Activated CD4-positive, alpha-beta T cell treated with anti-CD3 and anti-CD28 coated beads for 24 hours (primary cell): ENCODE measurements at places on chromosomes 13 and 19.

- no peak for DNase-seq
Measured at GRCh38 chr19:29675120-29675649, 9.9 kb downstream of the PLEKHF1 start.

DNA sequence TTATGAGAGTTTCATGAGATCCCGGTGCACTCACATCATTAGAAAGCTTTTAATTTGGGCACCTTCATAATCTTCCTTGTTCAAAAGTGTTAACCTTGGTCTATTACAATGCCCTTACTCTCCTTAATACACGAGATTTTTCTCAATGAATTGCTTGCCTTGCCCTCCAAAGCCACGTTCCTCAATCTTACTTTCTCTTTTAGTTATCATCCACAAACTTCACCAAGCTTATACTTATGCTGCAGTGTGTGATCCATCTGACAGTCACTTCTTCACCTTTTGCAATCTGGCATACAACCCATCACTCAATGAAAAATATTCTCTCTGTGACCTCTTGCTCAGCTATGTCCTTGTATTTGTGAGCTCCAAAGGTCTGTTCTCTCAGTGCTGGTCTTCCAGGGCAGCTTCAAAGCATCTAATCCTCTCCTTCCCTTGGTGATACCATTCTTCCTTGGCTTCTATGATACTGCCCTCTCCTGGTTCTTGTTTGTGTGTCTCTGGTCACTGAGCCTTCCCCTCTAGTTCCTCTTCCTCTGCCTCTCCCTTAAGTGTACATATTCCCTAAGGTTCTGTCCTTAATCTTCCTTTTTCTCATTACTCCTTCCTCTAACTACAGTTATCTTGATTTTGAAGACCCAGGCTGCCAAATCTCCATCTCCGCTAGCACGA, 202.2 kb upstream of the STARD13 start:
- DNase-seq, result no peak

DNA sequence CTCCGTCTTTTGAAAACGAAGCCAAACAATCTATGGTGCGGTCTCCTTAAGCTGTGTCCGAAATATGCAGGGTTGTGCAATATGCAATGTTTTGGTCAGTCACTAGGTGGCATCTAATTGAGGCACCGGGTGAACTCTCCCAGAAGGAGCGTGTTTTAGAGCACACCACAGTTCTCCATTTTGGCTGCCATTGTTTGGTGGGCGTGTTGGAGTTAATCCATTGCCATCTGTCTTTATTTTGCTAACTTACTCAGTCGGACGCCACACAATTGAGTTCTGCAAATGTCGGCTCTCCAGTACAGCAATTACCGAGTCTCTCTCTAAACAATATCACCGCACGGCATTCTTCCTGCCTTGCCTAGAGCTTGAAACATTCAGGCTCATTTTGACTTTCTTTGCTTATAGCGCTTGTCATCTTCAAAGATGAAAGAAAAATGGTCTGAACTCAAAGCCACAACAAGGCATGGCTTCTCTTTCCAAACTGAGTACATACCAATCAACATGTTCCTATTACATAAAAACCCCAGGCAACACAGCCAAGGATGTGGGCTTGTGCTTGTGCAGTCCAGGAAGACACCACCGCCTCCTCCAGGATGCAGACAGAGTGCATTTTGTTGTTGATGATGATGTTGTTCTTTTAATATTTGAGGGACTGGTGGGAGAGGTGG, 182.0 kb upstream of the SERP2 start:
- no peak for DNase-seq

GRCh38 chr13:99359528-99359927, 52.3 kb upstream of the GPR183 start:
- no peak for DNase-seq

DNA sequence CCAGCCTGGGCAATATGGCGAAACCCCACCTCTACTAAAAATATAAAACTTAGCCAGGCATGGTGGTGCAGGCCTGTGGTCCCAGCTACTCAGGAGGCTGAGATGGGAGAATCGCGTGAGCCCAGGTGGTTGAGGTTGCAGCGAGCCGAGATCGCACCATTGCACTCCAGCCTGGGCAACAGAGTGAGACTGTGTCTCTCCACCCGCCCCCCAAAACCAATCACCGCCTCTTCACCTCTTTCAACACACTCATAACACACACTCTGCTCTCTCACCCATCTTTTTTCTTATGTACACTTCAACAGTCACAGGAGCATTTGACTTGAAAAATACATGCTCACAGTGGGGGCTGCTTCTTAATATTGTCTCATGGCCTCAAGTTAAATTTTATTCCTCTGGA, 76.8 kb downstream of the ESD start:
- DNase-seq, result no peak

DNA sequence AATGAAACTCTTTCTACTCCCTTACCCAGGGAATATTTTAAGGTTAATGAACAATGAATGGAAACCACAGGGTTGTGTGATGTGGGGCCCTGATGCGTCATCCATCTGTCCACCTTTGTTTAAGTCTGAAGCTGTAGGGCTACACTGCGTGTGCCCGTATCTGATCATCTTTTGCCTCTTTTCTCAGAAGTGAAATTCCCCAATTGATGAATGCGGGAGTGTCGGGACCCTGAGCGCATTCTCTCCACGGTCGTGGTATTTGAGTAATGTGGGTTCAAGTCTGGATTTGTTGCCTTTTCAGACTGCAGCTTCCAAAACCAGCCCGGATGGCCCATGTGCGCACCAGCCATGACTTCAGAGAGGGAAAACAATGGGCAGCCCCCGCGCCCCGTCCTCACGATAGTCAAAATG, 112.3 kb downstream of the COL4A2 start:
- no peak for DNase-seq

- no peak for DNase-seq
Measured at GRCh38 chr19:343941-344624, 513 bp downstream of the MIER2 start.

GRCh38 chr13:29767006-29767405, 83.4 kb downstream of the UBL3 start:
- no peak for DNase-seq

GRCh38 chr13:44908712-44909111, 80.6 kb downstream of the NUFIP1 start:
- DNase-seq, result no peak

DNA sequence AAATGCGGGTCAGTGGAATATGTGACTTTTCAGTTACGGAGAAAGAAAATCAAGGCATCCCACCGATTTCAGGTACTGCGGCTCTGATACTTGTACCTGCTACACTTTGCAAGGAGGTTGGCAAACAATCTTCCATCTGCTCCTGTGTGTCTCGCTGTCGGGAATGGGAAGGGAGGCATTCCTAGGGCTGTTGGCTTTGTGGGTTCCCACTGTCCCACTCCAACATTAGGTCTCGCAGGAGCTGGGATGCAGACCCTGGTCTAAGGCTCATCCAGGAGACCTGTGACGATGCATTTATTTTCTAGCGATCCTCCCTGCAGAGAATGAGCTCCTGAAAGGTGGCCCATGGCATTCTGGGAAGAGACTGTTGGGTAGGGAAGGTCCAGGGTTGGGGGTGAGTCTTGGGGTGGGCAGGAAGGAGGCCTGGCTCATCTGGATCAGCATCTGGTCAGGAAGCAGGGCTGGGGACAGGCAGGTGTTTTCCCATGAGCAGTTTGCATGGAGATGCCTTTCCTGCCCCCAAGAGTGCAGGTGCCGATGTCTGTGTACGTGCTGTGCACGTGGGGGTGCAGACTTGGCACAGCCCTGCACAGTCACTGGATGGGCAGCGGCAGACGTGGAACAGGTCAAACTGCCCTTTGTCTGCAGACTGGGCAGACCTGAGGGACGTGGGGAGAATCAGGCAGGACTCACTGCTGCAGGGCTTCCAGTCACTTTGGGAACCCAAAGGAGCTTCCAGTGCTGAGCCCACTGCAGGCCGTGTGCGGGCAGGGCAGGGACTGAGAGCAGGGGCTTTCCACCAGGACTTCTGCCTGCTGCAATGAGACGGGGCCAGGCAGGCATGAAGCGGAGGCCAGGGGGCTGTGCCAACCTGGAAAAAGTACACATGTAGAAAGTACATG, 152.4 kb downstream of the TEX29 start:
- no peak for DNase-seq

DNA sequence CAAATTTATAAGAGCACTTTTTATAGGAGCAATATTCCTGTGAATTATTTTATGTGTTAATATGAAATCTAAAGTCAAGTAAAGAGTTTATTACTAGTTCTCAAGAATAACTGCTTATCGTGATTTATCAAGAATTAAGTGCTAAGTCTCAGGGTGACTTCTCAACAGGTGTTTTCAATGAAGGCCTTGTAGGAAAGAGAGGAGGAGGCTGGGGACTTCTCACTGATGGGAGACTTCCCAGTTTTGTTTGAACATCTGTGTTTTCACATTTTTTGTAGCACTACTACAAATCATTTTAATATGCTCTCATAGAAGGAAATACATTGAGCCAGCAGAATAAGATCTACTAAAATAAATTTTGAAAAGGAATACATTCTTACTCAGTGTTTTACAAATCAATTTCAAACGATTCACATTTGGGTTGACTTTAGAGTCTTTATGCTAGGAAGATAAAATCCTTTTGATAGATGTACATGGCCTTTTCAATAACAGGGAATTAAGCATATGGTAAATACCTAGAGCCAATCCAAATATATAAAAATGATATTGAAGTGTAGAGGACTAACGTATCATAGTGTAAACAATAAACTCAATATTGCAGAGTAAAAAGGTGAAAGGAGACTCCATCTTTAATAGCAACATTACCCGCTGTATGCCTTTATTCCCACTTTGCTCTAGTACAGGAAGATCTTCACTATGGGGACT, 6.8 kb downstream of the PCDH17 start:
- DNase-seq, result no peak

DNA sequence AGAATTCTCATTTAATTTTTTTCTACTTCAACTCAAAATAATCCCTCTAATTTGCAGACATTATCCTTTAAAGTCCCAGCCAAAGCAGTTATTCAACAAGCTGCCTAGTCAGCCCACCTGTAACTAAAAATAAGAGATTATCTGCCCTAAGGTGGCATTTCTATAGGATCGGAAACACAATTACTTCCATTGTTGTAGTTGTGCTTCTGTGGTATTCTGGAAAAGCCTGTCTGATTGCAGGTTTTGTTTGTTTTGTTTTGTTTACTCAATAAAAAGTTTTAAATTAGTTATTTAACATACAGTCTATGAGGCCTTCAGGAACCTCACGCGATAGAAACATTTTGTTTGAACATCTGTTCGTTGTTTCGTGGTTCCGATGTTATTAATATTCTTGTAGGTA, 101.0 kb downstream of the ZIC5 start:
- no peak for DNase-seq

DNA sequence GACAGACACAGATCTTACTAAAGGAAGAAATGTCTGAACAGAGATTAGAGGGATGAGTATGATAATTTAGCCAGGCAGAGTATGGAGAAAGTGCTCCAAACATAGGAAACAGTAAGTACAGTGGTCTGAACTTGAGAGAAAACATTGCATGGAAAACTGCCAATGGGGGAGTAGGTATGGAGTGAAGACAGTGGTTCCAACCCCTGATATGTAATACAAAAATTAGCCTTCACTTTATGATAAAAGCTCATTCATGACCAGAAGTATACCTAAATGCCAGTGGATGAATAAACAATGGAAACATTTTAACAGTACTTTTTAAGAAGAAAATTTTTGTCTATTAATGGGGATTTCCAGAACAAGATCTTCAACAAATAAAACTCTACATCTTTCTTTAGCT, 334.0 kb downstream of the DIAPH3 start:
- DNase-seq, result no peak

DNA sequence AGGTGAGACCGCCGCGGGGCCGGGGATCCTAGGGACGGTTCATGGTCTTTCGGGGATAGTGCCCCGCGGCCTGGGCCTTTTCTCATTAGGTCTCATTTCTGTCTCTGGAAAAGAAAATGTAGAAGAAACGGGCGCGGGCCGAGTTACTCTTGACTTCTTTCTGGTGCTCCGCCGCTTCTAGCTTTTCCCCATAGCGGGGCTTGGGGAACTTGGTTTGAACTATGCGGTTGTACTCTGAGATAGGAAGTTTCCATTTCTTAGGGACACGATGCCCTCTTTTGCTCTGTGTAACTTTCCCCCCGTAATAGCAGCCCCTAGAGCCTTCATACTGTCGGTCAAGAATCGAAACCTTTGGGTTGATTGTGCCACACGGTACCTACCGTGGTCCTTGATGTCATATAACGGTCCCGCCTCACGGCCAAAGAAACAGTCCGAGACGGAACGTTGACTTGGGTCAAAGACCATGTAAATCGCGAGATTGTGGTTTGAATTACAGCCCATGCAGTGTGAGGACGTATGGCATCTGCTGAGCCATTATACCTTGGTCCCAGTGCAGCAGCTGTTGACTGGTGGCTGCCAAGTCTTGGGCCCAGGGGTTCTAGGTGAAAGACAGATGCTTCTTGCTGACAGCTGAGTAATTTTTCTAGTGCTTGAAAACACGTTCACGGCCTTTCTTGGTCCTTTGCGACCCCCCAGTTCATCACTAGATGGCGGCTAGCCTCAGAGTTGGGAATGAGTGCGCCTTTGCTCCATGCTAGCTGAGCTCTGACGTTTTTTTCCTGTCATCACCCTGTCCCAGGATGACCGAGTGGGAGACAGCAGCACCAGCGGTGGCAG, 487 bp downstream of the RPS5 start:
- no peak for DNase-seq

GRCh38 chr13:100129605-100130004, 40.7 kb downstream of the PCCA start:
- no peak for DNase-seq

- no peak for DNase-seq
Measured at GRCh38 chr13:46131705-46132104, 26.9 kb upstream of the CPB2 start.

- no peak for DNase-seq
Measured at GRCh38 chr13:43776501-43777079, 10.2 kb downstream of the ENOX1 start.

GRCh38 chr13:85685436-85685835, 113.8 kb downstream of the SLITRK6 start:
- no peak for DNase-seq

GRCh38 chr13:20337884-20338551, 105.9 kb upstream of the GJB6 start:
- DNase-seq, result no peak

GRCh38 chr13:113951246-113951999, 22.5 kb downstream of the C13orf46 start:
- peak; percentile 39 for DNase-seq

- no peak for DNase-seq
Measured at GRCh38 chr13:106709522-106709921, 141.6 kb upstream of the ARGLU1 start.

- DNase-seq, result no peak
Measured at GRCh38 chr19:12946731-12947496, 1.3 kb downstream of the RAD23A start.

DNA sequence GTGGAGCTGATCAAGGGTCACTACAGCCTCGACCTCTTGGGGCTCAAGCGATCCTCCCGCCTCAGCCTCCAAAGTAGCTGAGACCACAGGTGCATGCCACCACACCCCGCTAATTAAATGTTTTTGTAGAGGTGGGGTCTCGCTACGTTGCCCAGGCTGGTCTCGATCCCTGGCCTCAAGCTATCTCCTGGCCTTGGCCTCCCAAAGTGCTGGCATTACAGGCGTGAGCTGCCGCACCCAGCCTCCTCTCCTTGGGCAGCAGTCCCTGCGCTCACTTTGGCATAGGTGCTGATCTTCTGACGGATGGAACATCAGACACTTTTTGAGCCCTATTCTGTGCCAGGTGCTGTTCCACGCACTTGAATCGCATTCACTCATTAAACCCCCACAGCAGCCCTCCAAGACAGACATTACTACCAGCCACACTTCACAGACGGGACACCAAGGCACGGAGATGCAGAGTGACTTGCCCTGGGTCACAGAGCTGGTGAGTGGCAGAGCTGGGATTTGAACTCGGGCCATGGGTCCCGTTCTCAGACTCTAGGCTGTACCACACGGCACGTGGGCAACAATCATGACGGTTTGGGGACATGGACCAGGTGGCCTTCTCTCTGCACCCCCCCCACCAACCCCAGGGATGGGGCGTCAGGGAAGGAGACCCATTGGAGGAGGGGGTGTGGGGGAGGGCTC, 3.2 kb downstream of the MEIS3 start:
- no peak for DNase-seq
